ENCODE measurements at places on chromosomes 5 and 9.

- no peak for DNase-seq
These were observed 300.7 kb downstream of the KDM4C start for GRCh38 chr9:7058473-7058872.

- DNase-seq: no peak
These were observed 21.0 kb downstream of the GCNT4 start for GRCh38 chr5:75031366-75031765.

DNA sequence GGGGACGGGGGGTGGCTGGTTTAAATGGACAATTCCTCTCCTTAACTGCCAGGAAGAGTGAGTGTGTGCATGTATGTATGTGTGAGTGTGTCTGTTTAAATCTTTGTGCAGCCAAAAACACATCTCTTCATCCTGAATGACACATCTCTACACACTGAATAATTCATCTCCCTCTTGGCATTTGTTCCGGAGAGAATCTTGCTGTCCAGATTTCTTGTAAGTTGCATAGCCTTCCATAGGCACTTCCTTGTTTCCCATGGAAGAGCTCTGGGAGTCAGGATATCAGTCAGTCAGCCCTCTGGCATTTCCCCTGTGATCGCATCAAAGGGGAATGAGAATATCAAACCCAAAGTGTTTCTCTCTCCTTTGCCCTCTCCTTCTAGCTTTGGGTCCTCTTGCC, 74.7 kb downstream of the WWC1 start:
- DNase-seq: no peak

DNA sequence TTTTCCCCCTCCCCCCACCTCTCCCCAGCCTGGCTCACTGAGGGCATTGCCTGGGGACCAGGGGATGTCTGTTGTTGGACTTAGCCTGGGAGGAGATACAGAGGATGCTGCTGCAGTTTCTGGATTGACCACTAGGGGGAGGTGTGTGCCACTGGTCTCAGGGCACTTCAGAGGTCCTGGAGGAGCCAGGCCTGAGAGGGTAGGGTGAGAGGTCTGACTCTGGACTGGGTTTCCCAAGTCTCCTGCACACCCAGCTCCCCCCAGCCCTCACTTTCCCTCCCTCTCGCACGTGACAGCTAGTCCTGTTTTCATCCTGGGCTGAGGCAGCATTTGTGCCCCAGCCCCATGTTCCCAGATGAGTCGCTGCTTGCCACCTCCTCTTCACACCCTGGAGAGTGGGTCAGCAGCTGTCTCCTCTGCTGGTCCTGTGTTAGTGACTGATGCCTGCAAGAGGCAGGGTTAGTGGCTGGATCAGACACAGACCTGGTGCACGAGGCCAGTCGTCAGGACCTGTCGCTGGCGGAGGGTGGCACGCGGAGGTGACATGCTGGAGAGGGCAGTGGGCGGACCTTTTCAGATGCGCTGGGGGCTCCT, 4.4 kb downstream of the IL3 start:
- DNase-seq: peak; percentile 60

- DNase-seq: no peak
These were observed 18.6 kb upstream of the MTMR12 start for GRCh38 chr5:32331217-32331934.

GRCh38 chr9:114284316-114285060, 38.4 kb upstream of the ORM1 start:
- no peak for DNase-seq

DNA sequence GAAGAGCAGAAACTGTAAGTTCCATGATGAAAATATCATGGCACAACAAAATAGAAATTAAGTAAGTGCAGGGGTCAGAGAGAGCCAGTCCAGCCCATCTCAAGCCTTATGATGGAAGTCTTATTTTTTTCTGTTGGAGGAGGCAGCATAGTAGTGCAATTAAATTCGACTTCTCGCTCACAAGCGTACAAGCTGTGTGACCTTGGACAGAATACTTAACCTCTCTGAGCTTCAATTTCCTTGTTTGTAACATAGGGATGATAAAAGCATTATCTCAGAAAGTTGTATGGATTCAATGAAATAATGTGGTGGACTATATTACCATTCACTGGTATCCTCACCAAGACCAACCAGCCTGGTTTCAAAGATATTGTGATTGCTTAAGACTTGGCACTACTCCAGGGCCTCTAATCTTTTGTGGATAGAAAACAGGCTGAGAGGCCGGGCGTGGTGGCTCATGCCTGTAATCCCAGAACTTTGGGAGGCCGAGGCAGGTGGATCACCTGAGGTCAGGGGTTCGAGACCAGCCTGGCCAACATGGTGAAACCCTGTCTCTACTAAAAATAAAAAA, 26.8 kb upstream of the MVB12B start:
- DNase-seq: no peak

GRCh38 chr9:94899464-94900221, 173.1 kb downstream of the AOPEP start:
- DNase-seq: no peak

DNA sequence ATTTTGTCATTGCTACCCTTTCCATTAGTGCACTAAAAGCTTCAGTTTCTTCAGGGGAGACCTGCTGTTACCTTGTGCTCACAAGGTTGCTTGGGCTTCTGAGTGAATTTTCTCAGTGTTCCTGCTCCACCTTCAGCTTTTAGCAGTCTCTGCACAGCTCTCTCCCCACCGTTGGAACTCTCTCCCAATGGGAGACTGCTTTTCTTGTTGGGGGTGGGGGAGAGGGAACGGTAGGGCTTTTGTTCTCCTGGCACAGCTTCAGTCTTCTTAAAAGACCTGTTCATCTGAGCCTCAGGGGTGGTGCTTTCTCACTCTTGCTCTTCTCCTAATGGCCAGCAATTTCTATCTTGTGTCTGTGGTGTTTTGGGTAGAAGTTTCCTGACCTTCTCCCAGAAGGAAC, 915.7 kb downstream of the EFNA5 start:
- DNase-seq: no peak

DNA sequence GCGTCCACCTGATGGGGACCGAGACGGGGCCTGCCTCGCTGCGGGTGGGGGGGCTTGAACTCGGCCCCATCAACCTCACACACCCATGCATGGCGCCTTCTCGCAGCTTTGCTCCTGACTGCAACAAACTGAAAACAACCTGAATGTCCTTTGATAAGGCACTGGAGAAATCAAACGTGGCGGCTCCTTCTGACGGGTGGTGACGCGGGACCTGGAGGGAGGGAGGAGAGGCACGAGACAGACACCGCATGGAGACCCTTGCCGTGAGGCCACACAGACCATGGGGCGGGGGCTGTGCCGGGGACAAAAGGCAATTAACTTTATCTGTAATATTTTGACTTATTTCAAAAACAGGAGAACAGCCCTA, 48.6 kb downstream of the NACC2 start:
- no peak for DNase-seq

GRCh38 chr9:105330201-105330600, 85.8 kb downstream of the SLC44A1 start:
- DNase-seq: no peak

DNA sequence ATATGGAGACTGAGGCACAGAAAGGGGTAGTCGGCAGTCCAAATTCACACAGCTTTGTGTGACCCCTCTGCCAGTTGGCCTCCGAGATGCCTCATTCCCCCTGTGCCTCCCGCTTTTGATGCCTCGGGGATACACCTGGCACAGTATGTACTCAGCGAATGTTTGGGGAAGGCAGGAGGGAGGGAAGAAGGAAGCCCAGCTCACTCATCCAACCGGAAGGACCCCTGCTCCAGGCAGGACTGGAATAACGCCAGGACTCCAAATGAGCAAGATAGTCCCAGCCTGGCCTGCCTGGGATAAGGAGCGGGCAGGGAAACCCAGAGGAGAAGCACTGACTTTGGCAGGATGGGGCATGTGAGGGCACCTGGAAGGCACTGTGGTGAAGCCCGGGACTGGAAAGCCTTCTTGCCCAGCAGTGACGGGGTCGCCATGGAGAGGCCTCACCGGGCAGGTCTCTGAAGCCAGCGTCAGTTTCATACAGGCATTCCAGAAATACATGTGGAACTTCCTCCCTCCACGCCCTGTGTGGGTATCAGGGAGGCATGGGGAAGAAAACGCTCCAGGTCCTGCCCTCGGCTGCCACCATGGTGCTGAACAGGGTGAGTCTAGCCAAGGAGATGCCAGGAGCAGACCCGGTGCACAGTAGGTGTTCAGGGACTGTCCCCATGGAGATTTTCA, 20.3 kb downstream of the LMX1B start:
- DNase-seq: no peak

- no peak for DNase-seq
These were observed 859.5 kb upstream of the DMAC1 start for GRCh38 chr9:8659108-8659507.

DNA sequence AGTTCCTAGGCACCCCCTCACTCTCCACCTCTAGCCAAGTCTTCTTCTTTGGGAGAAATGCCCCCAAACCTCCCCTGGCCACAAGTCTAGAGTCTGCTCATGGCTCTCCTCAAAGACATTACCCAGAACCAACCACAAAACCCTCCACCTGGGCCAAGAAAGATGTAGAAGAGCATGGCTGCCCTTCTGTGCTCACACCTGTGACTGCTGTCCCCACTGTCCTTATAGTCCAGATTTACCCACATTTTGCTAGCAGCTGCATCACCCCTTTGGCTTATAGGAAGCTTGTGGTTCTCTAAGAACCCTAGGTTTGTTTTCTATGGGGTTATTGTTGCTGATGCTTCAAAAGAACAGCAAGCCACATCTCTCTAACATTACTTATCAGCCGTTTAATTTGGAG, 6.1 kb upstream of the GABBR2 start:
- no peak for DNase-seq

DNA sequence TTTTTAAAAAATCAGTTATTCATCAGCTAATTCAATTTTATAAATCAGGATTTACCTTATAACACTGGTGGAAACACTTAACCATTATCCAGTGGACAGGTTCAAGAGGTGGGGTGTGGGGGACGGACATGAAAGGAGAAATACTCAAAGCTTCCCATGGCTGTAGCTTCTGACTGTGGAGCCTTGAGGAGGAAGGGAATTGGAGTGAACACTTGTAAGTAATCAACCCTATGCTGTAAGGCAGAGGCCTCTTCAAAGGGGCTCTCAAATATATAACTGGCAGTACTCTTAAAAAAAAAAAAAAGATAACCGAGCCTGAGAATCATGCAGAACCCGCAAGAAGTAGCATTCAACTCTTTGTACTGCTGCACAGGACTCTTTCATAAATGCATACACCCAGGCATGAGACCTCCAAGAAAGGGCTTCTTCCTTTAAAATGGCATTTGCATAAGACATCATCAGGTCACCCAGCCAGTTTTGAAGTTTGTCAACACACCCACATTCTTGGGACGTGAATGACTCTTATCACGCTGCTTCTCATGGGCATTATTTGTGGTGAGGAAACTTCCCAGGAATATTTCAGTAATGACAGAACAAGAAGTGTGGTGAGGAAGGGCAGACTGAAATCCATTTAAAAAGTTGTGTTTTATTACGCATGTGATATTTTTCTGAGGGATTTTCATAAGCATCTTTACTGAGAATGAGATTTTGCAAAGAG, 8.1 kb downstream of the OSMR start:
- DNase-seq: no peak

GRCh38 chr5:174849426-174849825, 125.0 kb downstream of the MSX2 start:
- DNase-seq: no peak

DNA sequence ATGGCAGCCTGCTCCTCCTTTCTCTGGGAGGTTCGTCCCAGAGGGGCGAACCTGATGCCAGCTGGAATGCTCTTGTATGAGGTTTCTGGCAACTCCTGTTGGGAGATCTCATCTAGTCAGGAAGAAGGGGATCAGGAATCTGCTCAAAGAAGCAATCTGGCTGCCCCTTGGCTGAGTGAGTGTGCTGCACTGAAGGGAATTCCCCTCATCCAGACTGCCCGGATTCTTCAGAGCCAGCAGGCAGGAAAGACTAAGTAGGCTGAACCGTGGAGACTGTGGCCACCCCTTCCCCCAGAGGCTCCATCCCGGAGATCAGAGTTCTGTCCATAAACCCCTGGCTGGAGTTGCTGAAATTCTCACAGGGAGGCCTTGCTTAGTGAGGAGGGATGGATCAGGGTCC, 476.0 kb downstream of the CSNK1G3 start:
- DNase-seq: no peak

- no peak for DNase-seq
These were observed 1.1 kb downstream of the EPB41L4B start for GRCh38 chr9:109319626-109320241.

DNA sequence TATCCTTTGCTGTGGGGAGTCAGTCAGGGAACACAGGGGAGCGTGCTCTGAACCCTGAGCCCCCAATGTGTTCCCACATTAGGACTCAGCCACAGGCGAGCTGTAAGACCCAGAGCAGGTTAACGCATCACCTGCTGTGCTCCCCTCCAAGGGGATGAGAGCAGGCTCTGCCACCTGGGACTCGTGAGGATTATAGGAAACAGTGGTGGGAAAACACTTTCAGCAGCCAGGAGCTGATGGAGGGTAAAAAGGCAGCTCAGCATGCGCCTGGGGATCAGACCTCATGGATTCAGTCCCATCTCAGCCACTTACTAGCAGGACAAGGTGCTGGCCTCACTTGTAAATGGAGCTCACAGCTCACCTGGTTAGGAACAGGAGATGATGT, 9.2 kb downstream of the JADE2 start:
- no peak for DNase-seq

DNA sequence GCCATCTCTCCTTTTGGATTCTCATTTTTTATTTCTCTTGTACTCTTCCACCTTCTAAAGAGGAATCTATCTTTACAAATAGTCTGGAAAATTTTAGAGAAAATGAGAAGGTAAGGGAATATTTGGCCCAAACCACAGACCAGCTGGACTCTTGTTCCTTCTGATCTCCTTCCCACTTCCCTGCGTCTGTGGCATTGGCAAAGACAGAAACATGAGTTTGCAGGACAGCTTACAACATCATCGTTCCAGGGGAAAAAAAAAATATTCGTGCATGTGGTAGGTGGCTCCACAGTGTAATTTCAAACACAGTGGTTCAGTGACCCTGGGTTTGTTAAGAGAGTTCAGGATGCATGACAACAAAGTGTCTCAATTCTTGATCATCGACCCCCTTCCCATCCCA, 755.0 kb downstream of the DNAH5 start:
- no peak for DNase-seq

- DNase-seq: no peak
These were observed 109.9 kb downstream of the YIPF5 start for GRCh38 chr5:144060598-144060997.

GRCh38 chr5:82097-82496, 9.9 kb upstream of the PLEKHG4B start:
- DNase-seq: no peak
